ENCODE measurements at places on chromosomes 6 and 20. TPM values are rescaled to one million over a fixed set of nuclear protein-coding genes. Genes with fewer than 3 reads are reported as not detected.
A peak's percentile ranks its signal among the peaks of the same experiment; 100 is the strongest.

DNA sequence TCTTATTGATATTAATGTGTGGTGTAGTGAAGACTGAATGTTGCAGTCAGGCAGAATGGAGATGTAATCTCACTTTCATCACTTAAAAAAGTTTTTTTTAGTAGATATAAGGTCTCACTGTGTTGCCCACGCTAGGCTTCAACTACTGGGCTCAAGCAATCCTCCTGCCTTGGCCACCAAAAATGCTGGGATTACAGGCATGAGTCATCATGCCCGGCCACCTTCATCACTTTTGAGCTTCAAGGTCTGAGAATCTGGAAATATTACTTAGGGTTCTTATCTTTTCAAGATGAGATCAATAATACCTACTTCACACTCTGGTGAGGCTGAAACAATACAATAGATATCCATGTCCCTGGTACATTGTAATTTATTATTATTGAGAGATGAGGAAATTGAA lies 31.6 kb downstream of the ADGRG6 start:
- DNase-seq: no peak

GRCh38 chr6:4180652-4181255 lies 45.4 kb upstream of the ECI2 start:
- DNase-seq: no peak

Gene KIFC1
- 0.42 TPM for polyA plus RNA-seq

Gene PAK5
- 1.6 TPM for polyA plus RNA-seq

Gene MLN
- not detected for polyA plus RNA-seq

Gene SLC25A27
- polyA plus RNA-seq: 39.0 TPM

GRCh38 chr6:44047801-44048200 lies 79.5 kb downstream of the MRPL14 start:
- no peak for DNase-seq

Gene GLP1R
- polyA plus RNA-seq: 3.4 TPM

DNA sequence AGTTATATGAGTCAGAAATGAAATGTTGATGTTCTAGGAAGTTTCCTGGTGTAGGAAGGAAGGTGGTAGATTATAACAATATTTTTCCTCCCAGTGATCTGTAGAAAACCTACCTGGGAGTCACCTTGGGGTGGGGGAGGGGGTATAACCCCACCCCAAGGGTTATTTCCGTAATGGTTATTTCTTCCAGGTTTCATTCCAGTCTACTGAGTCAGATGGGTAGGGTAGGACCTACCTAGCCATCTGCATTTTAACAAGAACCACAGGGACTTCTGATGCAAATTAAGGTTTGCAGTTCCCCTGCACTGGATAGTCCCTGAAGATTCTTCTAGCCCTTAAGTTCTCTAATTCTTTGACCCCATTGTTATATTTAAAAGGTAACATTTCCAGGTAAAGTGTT lies 88.9 kb downstream of the ARMC2 start:
- DNase-seq: no peak

GRCh38 chr6:136750696-136751521 lies 41.4 kb downstream of the MAP3K5 start:
- DNase-seq: no peak

GRCh38 chr6:131065112-131065823 lies 2.2 kb upstream of the EPB41L2 start:
- no peak for DNase-seq

Gene SYCP2
- 4.4 TPM for polyA plus RNA-seq

DNA sequence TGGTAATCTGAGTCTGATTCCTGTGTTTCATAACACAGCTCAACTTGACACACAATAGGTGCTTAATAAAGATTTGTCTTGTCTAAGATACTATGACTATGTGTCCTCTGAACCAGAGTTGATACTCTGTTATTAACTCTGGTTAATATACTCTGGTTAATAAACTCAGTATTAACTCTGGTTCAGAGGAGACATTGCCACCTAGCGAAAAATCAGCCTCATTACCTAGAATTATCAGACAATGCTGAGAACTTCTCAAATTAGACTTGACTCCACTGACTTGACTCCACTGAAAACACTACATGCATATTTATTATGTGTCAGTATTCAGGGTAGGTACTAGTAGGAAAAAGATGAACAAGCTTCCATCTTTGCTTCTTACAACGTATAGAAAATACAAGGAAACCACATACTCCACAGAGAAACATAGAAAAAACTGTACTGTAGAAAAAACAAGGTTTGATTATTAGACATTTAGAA lies 73.9 kb downstream of the AHI1 start:
- DNase-seq: no peak

GRCh38 chr6:116419069-116419786 lies 41.9 kb upstream of the CALHM6 start:
- no peak for DNase-seq

Gene LCA5
- 2.9 TPM for polyA plus RNA-seq

GRCh38 chr6:41451039-41451438 lies 95.1 kb upstream of the FOXP4 start:
- DNase-seq: no peak

GRCh38 chr6:33177552-33178446 lies 14.5 kb downstream of the COL11A2 start:
- no peak for DNase-seq

DNA sequence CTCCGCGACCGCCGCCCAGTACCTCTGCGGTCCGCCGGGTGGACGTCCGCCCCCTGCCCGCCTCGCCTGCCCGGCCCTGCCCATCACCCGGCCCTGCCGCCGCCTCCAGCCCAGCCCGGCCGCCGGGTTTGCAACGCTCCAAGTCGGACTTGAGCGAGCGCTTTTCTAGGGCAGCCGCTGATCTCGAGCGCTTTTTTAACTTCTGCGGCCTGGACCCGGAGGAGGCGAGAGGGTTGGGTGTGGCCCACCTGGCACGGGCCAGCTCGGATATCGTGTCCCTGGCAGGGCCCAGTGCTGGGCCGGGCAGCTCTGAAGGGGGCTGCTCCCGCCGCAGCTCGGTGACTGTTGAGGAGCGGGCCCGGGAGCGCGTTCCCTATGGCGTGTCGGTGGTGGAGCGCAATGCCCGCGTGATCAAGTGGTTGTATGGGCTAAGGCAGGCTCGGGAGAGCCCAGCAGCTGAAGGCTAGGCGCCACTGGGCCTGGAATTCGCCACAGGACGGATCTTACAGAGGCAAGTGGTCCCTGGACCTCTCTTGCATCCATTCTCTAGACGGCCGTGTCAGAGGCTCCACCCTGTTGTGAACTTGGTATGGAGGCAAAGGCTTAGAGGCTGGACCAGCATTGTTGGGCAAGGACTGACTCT lies 11.8 kb downstream of the FAM110A start:
- peak; percentile 63 for DNase-seq

- no peak for DNase-seq
These were observed 2.2 kb upstream of the STXBP5 start for GRCh38 chr6:147201885-147202515.

DNA sequence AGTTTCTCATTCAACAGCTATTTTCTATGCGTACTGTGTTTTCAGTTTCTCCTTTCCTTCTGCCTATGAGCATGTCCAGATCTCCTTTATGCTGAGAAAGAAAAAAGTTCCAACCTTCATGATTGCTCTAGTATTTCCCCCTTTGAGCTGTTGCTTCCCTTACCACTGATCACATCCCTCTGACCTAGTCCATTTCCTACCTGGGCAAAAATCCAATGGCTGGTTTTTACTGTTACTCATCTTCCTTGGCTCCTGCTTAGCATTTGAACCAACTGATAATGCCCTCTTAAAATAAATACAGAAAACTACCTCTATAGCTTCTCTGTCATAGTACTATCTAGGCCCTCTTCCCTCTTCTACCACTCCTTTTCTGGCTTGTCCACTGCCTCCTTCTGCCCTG lies 6.0 kb downstream of the RFX6 start:
- no peak for DNase-seq

GRCh38 chr6:42788671-42789070 lies 6.8 kb downstream of the BICRAL start:
- DNase-seq: no peak

DNA sequence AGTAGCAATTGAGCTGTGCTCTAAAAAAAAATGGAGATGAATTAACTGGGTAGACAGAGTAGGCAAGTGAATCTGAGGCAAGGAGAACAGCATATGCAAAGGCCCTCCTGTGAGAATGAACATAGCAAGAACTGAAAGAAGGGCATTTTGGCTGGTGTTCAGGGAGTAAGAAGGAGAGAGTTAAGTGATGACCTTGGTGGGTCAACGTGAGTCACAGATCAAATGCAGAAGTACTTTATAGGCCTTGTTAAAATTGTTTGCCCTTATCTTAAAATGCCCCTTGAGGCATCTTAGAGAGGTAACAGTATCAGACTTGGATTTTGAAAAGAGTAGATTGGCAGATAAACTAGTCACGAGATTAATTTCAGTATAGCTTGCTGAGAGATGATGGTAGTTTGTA lies 24.5 kb downstream of the NDUFAF5 start:
- no peak for DNase-seq

DNA sequence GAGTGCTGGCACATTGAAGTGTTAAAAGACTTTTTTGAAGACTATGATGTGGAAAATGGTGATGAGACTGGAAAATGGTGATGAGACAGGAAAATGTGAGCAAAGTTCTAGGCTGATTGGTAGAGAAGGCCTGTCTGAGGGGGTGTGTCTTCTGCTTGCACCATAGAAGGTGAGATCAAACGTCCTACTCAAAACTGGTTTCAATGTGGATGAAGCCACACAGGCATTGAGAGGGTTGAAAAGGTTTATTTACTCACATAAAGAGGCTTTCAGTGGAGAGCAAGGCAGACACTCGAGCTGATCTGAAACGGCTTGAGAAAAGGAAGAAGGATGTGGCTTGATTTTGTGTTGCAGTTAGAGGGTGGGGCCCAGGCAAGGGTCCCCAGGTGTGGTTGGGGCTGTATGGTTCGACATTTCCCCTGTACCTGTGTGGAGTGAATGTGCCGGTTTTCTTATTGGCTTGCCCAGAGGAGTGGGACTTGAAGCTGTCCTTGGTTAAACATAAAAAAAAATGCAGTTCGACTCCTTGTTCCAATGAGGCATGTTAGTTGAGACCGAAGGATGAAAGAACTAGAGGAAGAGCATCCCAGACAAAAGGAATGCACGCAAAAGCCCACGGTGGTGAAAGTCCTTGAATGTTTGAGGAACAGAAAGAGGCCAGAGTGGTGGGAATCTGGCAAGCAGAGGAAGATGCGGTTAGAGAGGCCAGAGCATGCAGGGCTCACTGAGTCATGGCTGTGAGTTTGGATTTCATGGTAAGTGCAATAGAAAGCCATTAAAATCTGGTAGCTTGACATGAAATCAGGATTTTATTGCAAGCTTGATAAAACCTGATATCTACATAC lies 172.3 kb downstream of the EPM2A start:
- DNase-seq: no peak

GRCh38 chr6:1870932-1871331 lies 261.2 kb downstream of the FOXC1 start:
- no peak for DNase-seq

- DNase-seq: no peak
These were observed 10.9 kb downstream of the ZNF217 start for GRCh38 chr20:53582574-53583351.

DNA sequence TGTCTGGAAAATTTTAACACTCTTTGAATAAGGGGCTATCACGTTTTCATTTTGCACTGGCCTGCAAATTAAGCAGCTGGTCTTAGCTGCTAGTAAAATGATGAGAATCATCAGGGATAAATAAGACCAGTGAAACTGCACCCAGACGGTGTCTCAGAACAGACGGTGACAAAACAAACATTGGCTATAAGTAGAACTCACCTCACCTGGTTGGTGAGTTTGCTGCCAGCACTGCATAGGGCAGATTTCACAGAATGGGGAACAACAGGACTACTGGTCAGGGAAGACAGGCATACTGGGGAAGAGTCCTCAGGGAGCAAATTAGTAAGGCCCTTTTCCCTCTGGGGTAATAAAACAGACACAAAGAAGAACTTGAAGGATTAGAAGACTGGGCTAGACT lies 175.9 kb upstream of the CITED2 start:
- peak; percentile 53 for DNase-seq

DNA sequence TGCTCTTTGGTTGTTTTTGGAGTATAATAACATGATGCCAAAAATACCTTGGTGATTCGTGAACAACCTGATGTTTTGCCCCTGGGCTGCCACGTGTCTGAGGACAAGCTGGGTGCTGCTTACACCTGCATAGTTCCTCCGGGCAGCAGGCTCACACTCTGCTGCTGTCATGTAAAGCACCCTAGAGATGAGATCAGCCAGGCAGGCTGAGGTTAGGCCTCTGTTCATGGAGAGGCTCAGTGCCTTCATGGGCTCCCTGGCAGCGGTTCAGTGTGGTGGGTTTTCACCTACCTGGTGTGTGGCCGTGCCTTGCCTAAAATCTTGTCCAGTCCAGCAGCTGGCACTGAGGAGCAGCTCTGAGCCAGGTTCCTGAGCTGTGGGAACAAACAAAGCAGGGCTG lies 60.1 kb upstream of the TAGAP start:
- no peak for DNase-seq

Gene LY6G6D
- not detected for polyA plus RNA-seq

DNA sequence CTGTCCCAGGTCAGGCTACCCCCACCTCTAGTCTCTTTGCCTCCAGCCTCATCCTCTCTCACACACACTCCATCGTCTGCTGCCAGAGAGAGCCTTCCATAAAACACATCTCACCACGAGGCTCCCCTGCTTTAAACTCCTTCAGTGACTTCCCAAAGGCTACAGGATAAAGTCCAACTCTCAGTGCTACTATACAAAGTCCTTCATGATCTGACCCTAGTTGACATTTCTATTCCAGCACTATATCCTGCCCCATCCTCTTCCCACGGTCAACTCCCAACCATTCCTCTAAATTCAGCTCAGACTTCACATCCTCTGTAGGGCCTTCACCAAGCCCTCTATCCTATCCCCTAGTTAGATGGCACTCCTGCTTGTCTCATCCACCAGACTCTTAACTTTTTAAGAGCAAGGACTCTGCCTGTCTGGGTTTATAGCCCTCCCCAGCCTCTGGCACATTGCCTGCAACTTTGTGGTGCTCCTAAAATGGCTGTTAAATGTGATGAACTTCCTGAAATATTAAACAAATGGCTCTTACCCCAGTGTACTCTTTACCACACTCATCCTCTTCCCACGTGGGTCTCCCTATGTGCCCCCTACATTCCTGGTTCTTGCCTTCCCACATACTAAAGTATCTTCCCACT lies 36.1 kb downstream of the KIF16B start:
- DNase-seq: no peak

Measured in pancreas (tissue), 10 donors.